ENCODE measurements at places on chromosomes 11 and 22. TPM values are rescaled to one million over a fixed set of nuclear protein-coding genes. Genes with fewer than 3 reads are reported as not detected.

The RHBDD3 gene
- total RNA-seq = 25.7 TPM

The KCNK4 gene
- not detected for total RNA-seq

The MFRP gene
- total RNA-seq = 0.12 TPM

The CDKN1C gene
- total RNA-seq = 34.2 TPM

The KIF18A gene
- total RNA-seq = 0.94 TPM

The AIFM3 gene
- 0.56 TPM for total RNA-seq

The PARVG gene
- total RNA-seq = not detected

The SMTNL1 gene
- not detected for total RNA-seq

The FOLR3 gene
- not detected for total RNA-seq

The WT1 gene
- total RNA-seq = 3.6 TPM

The CACNA1I gene
- not detected for total RNA-seq

The CHADL gene
- 0.12 TPM for total RNA-seq

The CYP2D6 gene
- not detected for total RNA-seq

The TIGD3 gene
- not detected for total RNA-seq

The SPA17 gene
- total RNA-seq = 2.1 TPM

The INS gene
- total RNA-seq = not detected

The ANKK1 gene
- total RNA-seq = not detected

The ACR gene
- total RNA-seq = 0.19 TPM

The NARS2 gene
- total RNA-seq = 7.4 TPM

The GAL3ST1 gene
- 0.56 TPM for total RNA-seq

The IL17REL gene
- not detected for total RNA-seq

The EFEMP2 gene
- total RNA-seq = 229 TPM

The FAM83F gene
- not detected for total RNA-seq

The OR4D11 gene
- total RNA-seq = not detected

The TRIM48 gene
- total RNA-seq = not detected

The TAF1D gene
- total RNA-seq = 61.0 TPM

The NAALADL1 gene
- total RNA-seq = 21.8 TPM

The ASRGL1 gene
- total RNA-seq = 0.44 TPM

The OR51E2 gene
- not detected for total RNA-seq

The OR52H1 gene
- total RNA-seq = not detected

The BID gene
- total RNA-seq = 29.0 TPM

The VPS11 gene
- total RNA-seq = 25.2 TPM

The DEFB131B gene
- total RNA-seq = not detected

The API5 gene
- total RNA-seq = 53.6 TPM

The THRSP gene
- 0.78 TPM for total RNA-seq

The OR56A1 gene
- total RNA-seq = not detected

The SYT8 gene
- not detected for total RNA-seq

The KCNJ5 gene
- not detected for total RNA-seq

The OR8D1 gene
- total RNA-seq = not detected

The MPPED2 gene
- not detected for total RNA-seq

The MMP11 gene
- 8.5 TPM for total RNA-seq

The KRTAP5-9 gene
- not detected for total RNA-seq

The PTS gene
- total RNA-seq = 17.7 TPM

The IRAG1 gene
- 1.2 TPM for total RNA-seq
